Activated CD8-positive, alpha-beta memory T cell treated with anti-CD3 and anti-CD28 coated beads for 4 hours (primary cell): ENCODE measurements at places on chromosomes 3 and 15.

GRCh38 chr3:122760453-122761271 lies 33.0 kb downstream of the HSPBAP1 start:
- DNase-seq, result no peak

- peak; percentile 62 for DNase-seq
These were observed 6.4 kb upstream of the ANKDD1A start for GRCh38 chr15:64905119-64905831.

DNA sequence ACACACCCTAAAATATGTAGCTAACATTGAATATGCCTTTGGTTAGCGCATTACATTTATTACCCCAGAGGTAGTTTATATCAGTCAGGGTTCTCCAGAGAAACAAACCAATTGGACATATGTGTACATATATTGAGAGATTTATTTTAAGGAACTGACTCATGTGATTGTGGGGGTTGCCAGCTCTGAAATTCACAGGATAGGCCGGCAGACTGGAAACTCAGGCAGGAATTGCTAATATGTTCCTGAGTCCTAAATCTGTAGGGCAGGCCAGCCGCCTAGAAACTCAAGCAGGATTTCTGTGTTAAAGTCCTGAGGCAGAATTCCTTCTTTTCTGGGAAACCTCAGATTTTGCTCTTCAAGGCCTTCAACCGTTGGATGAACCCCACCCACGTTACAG lies 189.7 kb downstream of the CDIN1 start:
- DNase-seq, result no peak

DNA sequence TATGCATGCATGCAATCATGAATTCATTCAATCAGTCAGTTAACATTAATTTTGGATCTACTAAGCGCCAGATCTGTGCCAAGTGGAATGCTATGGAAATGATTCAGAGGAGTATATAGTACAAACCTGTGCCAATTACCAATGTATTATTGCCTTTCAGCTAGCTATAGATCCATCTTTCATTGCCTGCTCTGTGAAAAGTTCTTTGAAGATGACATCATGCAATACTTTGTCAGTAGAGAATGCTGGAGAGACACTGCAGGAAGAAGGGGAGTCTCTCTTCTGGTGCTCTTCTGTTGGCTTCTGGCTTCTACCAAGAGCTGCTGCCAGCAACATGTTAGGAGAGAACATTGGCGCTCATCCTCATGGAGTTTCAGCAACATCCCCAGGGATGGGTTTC lies 81.0 kb upstream of the LMCD1 start:
- DNase-seq, result no peak

GRCh38 chr3:126205717-126206655 lies 25.6 kb upstream of the ALDH1L1 start:
- DNase-seq, result no peak

GRCh38 chr15:70505411-70505919 lies 257.9 kb downstream of the UACA start:
- no peak for DNase-seq

DNA sequence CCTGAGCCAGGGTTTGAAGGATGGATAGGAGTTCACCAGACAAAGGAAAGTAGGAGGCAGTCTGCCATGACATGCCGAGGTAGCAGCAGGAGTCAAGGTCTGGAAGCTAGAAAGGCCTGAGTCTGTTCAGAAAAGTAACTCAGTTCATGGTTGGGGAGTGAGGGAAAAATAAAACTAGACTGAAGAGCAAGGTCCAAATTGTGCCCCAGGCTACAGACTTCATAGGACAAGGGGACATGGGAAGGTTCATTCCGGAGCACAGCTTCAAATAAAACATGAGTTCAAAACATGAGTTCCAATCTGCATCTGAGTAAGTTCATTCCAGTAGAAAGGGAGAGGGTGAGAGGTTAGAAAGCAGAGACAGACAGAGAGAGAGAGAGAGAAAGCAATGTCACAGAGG lies 39.7 kb downstream of the BFSP2 start:
- no peak for DNase-seq

DNA sequence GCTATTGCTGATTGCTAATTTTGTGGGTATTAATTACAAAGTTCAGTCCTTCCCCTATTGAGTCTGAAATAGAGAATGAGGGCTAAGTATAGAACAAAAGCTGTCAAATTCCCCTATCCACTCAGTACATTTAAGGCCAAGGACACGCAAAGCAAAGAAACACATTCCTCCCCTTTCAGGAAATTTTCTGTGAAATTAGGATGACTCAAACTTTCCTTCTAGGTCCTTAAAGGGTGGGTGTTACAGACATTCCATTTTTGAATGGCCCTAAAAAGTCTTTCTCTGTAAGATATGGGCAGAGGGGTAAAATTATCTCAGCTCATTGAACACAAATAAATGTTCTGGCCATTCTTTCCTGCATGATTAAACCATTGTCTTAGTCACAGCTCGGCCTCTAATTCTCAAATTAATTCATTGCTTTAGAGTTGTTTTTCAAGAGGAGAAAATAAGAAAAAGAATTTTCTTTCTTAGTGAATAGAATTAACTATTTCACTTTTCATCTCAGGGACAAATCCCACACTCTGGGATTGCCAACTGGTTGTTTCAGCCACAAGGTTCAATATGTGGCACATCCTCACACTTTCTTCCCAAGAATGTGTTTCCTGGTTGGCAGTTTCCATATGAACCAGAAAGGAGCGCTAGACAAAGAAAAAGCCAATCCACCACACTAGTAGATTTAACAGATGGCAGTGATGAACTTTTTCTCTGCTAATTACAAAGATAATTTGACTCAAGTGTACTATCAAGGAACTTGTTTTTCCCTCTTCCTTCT lies 424.1 kb downstream of the ZNF385D start:
- DNase-seq, result no peak

- no peak for DNase-seq
These were observed 104.9 kb upstream of the NEDD4 start for GRCh38 chr15:56098195-56098863.

GRCh38 chr3:93994056-93994455 lies 14.1 kb downstream of the ARL13B start:
- no peak for DNase-seq

DNA sequence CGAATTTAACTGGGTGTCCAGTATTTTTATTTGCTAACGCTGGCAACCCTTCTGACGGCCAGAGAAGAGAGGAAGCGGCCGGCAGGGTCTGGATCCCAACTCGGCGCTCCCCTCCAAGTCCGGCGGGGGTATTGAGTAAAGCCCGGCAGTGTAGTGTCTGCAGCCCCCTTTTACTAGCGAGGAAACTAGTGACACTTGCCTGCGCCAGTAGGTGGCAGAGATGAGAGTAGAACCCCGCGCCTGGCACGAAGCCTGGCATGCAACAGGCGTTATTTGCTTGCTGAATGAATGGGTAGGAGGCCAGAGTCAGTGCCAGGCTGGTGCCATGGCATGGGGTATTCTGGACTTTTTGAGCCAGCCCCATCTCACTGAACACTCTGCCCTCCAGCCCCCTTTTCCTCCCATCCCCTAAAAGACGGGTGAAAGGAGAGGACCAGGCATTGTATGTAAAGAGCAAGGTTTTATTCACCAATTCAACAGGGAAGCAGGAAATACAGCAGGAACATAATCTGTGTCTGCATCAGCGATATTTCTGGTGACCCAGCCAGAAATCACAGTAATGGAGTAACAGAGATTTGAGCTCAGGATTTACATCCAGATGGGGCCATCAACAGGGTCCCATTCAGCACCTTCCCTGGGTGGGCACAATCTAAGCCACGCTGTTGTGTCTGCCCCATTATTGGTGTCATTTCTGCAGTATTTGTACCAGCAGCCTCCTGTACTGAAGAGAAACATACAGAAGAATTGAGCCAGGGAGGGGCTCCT lies 788 bp upstream of the WDR73 start:
- peak; percentile 67 for DNase-seq

- DNase-seq, result no peak
These were observed 10.6 kb downstream of the ATP2C1 start for GRCh38 chr3:130904491-130904890.

DNA sequence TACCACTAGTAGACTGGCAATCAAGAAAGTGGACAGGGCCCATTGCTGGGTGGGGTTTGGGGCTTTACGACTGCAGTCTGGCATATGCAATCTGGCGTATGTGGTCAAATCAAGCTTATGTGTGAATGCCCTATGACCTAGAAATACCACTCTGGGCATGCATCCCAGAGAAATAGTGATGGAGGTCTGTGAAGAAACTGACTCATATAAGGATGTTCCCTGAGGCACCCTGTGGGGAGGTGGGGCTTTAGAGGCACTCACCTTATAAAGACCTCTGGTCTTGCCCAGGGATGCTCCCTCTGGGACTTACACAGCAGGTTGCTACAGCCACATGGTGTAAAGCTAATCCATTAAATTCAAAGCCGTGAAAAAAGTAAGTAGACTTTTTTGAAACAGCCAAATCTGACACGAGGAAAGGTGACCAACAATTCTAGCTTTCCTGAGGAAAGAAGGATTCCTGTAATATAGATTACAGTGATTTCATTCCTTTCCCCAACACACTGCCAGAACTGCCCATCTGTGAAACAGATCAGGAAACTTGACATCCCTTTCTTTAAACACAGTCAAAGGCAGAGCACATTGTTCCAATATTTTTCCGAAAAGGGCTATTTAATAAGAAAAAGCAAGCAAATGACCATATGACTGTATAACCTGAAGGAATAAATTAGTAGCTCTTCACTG lies 13.6 kb downstream of the RARRES1 start:
- no peak for DNase-seq

GRCh38 chr3:124834723-124835718 lies 52.1 kb downstream of the ITGB5 start:
- DNase-seq, result peak; percentile 19

DNA sequence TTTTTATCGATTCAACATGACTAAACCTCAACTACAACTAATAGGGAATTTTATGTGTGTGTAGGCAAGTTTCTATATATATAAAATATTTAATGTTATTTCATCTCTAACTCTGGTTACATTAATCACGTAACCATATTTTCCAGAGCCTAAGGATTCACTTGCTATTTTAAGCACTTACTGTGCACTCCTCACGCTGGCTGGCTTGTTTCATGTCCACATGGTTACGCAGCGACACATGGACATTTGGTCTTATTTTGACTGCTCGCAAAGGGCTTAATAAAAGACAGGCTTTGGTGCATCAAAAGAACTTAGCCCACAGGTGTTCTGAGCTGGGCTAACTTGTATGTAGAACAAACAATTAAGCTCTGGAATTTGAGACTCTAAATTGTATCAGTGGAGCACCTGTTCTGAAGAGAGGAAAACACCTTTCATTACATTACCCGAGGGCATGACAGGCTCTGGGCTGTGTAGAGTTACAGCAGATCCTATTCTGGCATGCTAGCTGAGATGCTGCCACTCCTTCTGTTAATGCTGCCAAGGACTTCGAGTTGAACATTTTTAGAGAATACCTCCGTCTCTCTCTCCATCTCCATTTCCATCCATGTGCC lies 130.0 kb upstream of the NR2F2 start:
- no peak for DNase-seq

DNA sequence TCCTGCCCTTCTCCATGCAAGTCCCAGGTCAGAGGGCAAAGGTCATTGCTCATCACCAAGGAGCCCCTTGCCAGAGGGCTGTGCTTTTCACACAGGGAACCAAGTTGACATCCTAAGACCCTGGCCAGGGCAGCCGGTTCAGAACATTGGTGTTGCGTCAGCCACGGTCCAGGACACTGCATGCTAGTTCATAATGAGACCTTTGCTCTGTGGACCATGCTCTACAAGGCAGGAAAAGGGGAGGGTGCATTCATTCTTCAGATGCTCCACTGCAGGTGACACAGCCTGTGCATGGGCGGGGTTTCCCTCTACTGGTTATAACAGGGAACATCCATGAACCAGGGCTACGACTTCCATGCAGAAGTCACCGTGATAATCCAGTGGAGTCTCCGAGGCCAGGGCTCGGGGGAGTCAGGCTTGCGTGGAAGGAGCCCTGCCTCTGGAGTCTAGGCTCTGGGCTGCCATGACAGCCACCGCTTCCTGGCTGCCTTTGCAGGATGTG lies 81.6 kb downstream of the OCA2 start:
- no peak for DNase-seq

DNA sequence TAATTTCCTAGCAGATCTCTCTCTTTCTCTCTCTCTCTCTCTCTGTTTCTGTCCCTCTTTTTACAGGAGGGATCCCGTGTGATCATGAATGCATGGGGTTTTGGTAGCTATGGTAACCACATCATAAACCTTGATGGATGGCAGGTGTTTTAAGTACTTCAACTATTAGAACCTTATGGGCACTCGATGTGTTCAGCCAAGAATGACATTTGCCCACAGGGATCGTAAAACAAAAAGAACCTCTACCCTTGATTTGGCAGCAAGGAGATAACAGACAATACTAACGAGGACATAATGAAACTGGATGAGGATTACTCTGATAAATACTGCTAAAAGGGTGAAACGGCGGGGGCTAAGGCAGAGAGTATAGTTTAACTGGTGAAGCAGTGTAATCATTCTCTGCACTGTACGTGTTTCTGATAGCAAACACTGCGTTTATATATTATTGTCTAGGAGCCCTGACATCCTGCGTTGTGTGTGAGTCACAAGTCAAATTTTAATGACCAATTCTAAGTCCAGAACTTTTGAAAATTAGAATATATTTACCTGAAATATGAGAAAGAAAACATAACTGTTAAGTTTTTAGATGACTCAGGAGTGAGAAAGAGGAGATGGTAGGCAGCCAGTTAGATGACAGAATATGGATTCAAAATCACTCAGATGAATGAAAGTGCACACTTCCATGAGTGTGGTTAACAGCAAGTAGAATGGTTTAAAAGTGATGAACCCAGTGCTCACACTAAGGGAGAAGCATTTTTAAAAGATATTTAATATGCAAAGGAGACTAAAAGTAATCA lies 80.3 kb downstream of the OTOL1 start:
- no peak for DNase-seq

DNA sequence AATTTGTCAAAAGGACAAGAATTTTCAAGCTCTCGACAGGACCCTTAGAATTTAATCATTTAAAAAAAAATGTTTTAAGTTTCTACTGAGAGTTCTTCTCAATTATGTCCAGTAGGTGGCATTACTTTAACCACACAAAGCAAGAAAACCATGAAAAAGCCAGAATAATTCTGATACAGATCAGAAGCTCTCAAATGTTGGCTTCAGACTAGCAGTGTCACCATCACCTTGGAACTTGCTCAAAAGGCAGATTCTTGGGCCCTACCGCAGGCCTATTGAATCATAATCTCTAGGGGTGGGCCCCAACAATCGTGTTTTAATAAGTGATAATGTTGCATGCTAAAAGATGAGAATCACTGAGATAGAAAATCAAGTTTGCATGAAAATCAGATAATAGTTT lies 99.5 kb upstream of the KCNMB2 start:
- DNase-seq, result no peak
